ENCODE measurements at places on chromosomes 5 and 9.
A peak's percentile ranks its signal among the peaks of the same experiment; 100 is the strongest.

DNA sequence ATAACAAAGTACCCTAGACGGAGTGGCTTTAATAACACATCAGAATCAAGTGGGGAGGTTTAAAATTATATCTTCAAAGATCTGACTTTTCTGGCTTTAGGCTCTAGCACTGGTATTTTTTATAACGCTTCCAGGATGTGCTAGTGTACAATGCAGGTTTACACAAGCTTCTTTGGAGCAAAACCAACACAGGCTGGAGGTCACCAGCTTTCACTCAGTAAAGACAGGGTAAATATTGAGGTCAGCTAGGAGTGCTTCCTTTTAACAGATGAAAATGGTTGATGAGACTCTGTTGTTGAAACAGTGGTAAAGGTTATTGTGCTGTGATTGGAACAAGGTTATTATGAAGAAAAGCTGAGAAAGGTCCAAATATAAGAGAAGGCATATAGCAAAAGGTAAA, 414.2 kb downstream of the TAF11L14 start:
- no peak for DNase-seq

DNA sequence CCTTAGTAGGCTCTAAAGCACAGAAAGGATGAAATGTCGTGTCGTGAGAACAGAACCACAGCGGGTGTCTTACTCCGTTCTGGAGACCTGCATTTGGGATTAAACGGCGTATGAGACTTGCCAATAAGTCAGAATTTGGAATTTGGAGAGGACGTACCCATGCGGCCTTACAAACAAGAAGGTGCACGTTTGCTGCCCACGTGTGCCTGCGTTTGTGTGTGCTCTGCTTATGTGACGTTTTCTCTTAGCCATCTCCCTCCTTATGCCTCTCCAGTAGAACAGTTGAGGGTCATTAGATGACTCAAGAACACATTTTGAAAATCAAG, 171.6 kb upstream of the OTULINL start:
- no peak for DNase-seq

DNA sequence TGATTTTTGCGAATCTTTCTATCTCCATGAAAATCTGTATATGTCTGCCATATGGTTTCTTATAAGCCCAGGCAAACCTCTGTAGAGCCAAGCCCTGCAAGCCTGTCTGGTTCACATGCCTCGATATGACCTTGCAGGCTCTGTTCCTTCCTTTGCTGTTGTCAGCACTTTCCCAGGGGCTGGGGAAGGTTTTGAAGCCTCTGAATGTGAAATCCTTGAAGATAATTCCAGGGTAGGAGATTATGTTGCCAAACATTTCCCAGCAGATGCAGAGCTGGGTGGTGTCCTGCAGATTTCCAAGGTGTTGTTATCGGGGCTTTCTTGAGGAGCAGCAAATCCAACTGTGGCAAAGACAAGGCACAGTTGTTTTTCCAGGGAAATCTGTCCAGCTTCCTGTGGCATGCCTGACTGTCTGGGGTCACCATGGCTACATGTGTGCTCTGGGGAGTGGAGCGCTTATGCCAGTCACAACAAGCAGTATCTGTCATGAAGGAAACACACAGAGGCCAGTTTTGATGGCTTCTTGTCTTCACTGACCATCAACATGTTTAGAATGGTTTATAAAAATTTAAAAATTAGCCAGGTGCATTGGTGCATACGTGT, 60.7 kb upstream of the RPS23 start:
- no peak for DNase-seq

DNA sequence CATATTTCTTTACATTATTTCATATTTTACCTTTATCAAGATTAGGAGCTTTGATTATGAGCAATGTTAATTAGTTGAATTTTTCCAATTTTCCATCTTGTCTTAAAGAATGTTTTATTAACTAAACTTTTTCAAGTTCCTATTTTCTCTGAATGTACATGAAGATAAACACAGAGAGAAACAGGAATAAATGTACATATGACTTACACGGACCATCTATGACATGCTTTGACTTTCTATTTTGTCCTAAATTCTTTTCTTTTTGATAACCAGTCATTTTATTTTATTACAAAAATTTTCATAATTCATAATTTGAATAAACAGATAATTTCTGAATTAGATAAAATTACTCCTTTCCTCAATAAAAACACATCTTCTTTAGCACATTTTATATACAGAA, 1038.8 kb upstream of the ARRDC3 start:
- no peak for DNase-seq

DNA sequence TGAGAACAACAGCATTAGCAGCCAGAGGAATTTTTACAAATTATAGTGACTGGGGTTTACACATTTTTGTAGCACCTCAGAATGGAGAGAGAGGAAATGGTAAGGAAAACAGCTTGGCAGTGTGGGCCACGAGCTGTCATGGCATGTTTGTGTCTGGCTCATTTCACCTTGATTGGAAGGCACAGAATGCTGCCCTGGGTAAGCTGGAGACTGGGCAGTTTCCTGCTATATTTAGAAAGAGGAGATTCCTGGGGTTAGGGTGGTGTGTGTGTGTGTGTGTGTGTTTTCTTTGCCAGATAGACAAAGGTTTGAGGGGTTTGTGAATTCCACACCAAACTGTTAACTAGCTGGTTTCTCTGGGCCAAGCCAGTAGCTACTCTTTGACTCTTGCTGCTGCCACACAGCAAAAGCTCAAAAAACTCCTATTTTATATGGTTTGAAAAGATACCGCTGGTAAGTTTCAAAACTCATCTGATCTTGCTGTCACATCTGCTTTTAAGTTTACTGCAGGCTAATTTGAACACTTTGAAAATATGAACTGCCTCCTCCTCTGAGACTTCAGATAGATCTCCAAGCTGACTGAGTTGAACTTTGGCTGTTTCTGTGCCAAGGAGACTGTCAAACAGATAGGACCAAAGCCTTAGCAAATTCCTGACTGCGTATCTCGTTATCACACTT, 9.1 kb downstream of the ARHGAP26 start:
- DNase-seq: no peak

GRCh38 chr9:23596913-23597634, 229.0 kb downstream of the ELAVL2 start:
- no peak for DNase-seq

DNA sequence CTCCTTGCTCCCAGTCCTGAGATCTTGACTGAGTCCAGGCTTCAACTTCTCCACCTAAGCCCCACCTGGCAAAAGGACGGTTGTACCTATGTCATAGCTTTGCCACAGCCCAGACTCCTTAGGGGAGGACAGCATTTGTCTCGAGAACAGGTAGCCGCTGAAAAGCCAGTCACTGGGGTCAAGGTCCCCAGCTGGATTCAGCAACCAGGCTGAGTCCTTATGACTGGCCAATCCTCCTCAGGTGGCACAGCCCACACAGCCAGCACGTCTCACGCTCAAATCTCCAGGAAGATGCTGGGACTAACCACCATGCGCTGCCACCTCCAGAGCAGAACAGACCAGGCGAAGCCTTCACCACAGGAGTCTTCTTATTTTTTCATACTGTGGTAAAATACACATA, 27.9 kb upstream of the SMU1 start:
- DNase-seq: no peak

- no peak for DNase-seq
These were observed 37.4 kb downstream of the MVB12B start for GRCh38 chr9:126363847-126364671.

- DNase-seq: no peak
These were observed 56.1 kb upstream of the TAS2R1 start for GRCh38 chr5:9686216-9686615.

GRCh38 chr5:39442991-39443390, 18.2 kb upstream of the DAB2 start:
- DNase-seq: no peak

DNA sequence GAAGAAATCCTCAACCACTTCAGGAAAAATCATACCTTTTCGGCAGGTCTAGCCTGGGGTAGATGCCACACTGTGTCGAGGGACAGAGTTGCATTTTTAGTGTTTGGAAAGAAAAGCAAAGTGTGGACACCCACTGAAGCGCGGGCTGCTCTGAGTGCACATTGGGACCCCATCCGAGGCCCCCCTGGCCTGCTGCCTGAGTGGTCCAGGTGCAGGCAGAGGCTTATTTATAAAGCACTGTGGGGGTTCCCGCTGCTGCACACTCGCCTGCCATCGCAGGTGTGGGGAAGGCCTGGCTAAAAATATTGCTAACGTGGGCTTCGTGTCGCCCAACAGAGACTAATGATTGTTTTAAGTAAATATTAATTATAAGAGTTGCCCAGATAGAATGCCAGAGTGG, 119.4 kb downstream of the CRB2 start:
- no peak for DNase-seq

- no peak for DNase-seq
These were observed 4.4 kb downstream of the IL9 start for GRCh38 chr5:135891268-135891667.

DNA sequence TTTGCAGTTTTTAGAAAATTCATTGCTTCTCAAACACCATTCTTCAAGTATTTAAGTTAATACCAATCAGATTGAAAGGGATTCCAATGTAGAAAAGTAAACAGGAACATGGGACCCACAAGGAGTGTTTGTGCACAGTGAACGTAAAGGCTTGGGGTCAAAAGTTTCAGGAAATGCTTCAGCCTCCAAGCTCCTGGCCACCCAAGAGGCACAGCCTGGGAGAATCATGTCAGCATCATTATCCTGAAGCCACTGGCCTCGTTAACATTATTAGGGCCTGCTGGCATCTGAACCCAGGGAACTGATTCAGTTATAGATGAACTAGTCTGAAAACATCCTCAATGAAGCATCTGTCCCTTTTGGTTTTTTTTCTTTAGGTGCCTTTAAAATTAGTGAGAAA, 122.9 kb downstream of the NXNL2 start:
- no peak for DNase-seq

DNA sequence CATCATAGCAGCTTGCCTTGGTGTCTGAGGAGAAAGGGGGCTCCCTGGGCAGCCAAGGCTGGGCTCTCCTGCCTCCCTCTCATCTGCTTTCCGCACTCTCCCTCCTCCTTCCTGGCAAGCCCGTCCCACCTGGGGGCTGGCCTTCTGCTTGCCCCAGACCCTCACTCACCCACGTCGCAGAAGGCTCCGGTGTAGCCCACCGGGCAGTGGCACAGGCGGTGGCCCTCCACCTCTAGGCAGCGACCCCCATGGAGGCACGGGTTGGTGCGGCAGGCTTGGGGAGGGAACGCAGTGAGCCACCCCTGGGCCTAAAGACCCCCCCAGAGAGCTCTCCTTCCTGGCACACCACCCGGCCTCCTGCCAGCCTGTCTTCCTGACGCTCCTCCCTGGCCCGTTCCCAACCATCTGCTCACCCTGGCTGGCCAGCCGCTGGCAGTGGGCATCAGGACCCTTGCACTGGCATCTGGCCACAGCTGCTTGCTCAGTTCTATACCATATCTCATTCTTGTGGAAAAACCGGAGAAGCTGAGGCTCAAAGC, 4.2 kb upstream of the PFN3 start:
- no peak for DNase-seq

- DNase-seq: no peak
These were observed 260.7 kb downstream of the NR3C1 start for GRCh38 chr5:143142596-143143435.

DNA sequence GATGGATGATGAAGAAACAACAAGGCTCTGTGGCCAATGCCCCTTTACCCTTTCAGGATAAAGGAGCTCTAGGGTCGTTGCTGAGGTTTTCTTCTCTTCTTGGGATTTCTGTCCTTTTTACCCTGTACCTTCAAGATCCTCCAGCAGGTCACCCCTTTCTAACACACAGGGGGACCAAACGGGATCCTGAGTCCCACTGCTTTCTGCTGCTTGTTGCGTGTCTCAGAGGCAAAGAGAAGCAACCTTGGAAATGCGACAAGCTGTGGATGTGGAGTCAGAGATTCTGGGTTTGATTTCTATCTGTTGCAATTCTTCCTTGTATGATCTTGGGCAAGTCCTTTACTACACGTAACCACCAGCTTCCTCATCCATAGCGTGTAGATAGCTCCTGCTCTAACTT, 20.5 kb downstream of the GLRA1 start:
- no peak for DNase-seq

- DNase-seq: peak; percentile 82
These were observed 17.3 kb upstream of the ANKRD18B start for GRCh38 chr9:33506626-33507370.

DNA sequence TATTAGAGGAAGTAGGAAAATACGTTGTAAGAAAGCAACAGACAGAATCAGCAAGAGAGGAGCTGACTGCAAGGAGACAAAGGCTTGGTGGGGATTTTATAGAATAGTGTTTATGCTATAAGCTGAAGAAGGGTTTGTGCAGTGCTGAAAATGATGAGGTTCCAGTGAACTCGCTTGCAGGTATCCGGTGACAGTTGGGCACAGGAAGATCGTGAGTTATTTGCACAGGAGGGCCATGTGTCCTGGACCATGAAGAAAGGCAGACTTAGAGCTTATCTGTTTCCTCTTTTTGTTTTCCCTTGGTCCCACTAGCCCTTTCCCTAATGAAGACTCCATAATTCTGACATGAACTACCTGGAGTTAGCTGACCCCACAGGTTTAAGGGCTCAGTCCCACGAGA, 61.4 kb downstream of the NXNL2 start:
- DNase-seq: no peak

- DNase-seq: no peak
These were observed 68.5 kb upstream of the GFPT2 start for GRCh38 chr5:180421672-180422071.

GRCh38 chr5:135319458-135319857, 79.6 kb downstream of the MACROH2A1 start:
- DNase-seq: no peak

All from Calu3 (cell line).